ENCODE measurements at places on chromosomes 16 and 17.

DNA sequence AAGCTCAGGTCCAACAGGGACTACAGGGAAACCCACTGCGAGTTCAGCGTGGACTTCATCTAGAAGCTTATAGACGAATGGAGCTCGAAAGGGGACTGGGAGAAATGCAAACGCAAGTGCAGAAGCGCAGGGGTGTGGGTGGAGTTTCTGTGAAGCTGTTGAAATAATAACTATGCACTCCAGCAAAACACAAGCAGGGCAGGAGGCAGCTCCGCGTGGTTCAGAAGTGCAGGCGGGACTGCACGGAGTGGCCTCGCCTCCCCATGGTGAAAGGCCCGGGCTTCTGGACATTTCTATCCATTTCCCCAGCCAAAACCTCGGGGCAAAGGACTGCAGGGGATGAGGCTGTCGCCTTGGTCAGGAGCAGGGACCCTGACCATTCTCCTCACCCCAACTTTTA lies 74.5 kb downstream of the ZNF423 start:
- DNase-seq: no peak

DNA sequence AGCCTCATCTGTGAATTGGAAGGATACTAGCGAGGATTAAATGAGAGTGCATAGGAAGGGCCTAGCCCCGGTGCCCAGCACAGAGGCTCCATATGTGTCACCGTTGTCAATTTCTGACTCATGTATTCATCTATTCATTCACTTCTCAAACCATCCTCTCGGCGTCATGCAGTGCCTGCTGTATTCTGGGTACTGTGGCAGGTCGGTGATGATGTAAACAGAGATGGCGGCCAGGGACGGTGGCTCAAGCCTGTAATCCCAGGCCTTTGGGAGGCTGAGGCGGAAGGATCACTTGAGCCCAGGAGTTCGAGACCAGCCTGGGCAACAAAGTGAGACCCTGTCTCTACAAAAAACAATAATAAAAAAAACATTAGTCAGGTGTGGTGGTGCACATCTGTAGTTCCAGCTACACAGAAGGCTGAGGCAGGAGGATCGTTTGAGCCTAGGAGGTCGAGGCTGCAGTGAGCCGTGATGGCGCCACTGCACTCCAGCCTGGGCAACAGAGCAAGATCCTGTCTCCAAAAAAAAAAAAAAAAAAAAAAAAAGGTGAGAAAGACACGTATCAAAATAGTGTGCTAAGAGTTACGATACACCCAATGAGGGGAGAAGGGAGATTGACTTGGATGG lies 4.3 kb upstream of the PPP1R1B start:
- DNase-seq: no peak

DNA sequence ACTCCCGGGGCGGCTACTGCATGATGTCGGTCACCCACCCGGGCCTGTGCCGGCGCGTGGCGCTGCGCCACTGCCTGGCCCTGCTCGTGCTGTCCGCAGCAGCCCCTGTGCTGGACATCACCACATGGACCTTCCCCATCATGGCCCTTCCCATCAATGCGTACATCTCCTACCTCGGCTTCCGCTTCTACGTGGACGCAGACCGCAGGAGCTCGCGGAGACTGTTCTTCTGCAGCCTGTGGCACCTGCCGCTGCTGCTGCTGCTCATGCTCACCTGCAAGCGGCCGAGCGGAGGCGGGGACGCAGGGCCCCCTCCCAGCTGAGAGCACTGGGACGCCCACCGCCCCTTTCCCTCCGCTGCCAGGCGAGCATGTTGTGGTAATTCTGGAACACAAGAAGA lies 29.8 kb downstream of the CDRT15 start:
- DNase-seq: no peak

GRCh38 chr17:35683591-35683990 lies 47.8 kb upstream of the RASL10B start:
- no peak for DNase-seq

Data from lower leg skin (tissue), 4 donors.